Fibroblast of lung (primary cell): ENCODE measurements at places on chromosomes 5 and 9. TPM values are rescaled to one million over a fixed set of nuclear protein-coding genes. Genes with fewer than 3 reads are reported as not detected.

NUTM2G gene
- total RNA-seq = not detected in 2 replicates

GDA gene
- under 0.01 TPM in 1 of 2 replicates, not detected in the other for total RNA-seq

ROR2 gene
- total RNA-seq = 27.9 and 39.5 TPM in 2 replicates

WNT8A gene
- not detected in 2 replicates for total RNA-seq

TTC39B gene
- 12.1 and 16.8 TPM in 2 replicates for total RNA-seq

TBC1D9B gene
- 47.0 and 48.7 TPM in 2 replicates for total RNA-seq

OTP gene
- total RNA-seq = not detected in 2 replicates

PRR16 gene
- total RNA-seq = 3.1 and 7.3 TPM in 2 replicates

TNIP1 gene
- 54.7 and 59.1 TPM in 2 replicates for total RNA-seq

TRIM23 gene
- 48.6 and 51.1 TPM in 2 replicates for total RNA-seq

LCN15 gene
- not detected in 2 replicates for total RNA-seq

CDC37L1 gene
- total RNA-seq = 15.4 and 16.7 TPM in 2 replicates

F2RL2 gene
- 13.1 and 82.6 TPM in 2 replicates for total RNA-seq

IRGM gene
- total RNA-seq = 0.17 TPM in 1 of 2 replicates, not detected in the other

IL33 gene
- total RNA-seq = 1.3 and 19.3 TPM in 2 replicates

TMEM174 gene
- total RNA-seq = not detected in 2 replicates

CHSY3 gene
- 0.99 and 1.3 TPM in 2 replicates for total RNA-seq

DMXL1 gene
- 45.5 and 59.5 TPM in 2 replicates for total RNA-seq

GPR150 gene
- total RNA-seq = under 0.01 and 0.33 TPM in 2 replicates

NOXA1 gene
- 0.66 and 0.77 TPM in 2 replicates for total RNA-seq

ANKRA2 gene
- total RNA-seq = 29.7 and 31.1 TPM in 2 replicates

CNTLN gene
- 13.0 and 16.7 TPM in 2 replicates for total RNA-seq
